CD4-positive, alpha-beta T cell treated with Interleukin-17A for 1 hour (primary cell): ENCODE measurements at places on chromosomes 5 and 9.
A peak's percentile ranks its signal among the peaks of the same experiment; 100 is the strongest.

DNA sequence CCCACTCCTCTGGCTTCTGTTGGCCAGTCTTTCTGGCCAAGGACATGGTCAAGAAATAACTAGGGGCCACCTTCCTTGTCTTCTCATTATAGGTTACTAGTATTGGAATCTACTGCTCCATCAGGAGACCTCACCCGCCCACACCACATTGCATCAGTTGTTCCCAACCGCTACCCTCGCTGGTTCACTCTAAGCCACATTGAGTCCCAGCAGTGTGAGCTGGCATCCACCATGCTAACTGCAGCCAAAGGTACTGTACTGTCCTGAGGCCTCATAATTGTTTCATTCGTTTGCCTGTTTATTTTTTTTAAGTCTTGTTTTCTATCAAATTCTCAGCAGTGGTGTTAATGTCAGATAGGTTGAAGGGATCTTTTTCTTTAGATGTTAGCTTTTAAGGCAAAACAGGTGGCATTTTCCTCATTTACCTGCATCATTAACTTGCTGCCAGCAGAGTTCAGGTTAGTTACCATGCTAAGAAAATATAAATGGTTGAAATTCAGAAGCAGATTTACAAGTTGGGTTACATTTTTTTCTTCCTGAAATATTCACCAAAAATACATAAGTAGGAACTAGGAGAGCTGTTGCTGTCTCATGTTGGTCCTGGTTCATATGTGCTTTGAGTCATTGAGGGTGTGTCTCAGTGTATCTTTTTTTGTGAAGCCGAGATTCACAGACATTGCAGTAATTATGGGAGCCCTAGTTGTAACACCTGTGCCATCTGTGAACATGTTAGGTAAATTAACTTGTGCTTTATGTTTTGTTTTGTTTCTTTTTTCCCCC, 206.9 kb downstream of the ZSWIM6 start:
- no peak for DNase-seq

DNA sequence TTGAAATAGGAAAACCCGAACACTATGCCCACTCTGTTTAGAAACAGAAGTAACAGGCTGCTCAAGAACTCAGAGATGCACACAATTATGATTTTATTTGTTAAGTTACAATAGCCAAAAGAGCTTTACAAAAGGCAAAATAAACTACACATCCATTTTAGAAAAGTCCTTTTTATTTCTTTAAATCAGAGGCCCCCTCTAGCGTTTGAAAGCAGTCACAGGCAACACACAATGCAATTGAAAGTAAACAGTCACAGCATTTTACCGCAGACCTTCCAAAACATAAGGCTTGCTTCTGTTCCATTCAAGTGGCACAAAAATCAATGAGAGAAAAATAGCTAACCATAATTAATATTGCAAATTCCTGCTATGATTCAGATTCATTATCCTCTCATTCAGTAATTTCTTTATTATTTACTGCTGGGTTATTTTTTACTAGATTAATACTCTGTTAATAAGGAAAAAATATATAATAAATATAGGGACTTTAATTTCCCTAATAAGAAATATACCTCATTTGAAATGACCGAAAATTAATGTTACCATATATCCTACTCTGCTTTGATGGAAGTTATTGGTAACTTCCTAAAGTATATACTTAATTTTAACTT, 78.3 kb downstream of the CEP120 start:
- DNase-seq = peak; percentile 3

DNA sequence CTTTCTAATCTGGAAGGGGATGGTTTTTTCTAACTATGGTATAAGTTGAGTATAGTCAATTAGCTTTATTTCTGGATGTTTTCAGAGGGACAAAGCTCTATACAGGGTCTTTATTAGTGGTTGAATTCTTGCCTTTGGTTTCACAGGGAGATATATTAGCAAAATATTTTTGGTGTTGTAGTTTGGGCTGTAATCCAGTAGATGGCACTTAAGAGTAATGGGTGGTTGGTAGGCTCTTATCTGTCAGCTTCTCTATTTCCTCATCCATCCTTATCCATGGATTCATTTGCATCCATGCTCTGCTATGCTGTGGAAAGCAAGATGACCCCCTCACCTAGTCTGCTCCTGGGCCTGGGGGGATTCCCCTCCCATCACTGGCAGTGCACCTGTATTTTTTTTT, 363.6 kb upstream of the CYLC2 start:
- no peak for DNase-seq

- no peak for DNase-seq
Observed at GRCh38 chr9:12162181-12162815, 530.9 kb upstream of the TYRP1 start.

DNA sequence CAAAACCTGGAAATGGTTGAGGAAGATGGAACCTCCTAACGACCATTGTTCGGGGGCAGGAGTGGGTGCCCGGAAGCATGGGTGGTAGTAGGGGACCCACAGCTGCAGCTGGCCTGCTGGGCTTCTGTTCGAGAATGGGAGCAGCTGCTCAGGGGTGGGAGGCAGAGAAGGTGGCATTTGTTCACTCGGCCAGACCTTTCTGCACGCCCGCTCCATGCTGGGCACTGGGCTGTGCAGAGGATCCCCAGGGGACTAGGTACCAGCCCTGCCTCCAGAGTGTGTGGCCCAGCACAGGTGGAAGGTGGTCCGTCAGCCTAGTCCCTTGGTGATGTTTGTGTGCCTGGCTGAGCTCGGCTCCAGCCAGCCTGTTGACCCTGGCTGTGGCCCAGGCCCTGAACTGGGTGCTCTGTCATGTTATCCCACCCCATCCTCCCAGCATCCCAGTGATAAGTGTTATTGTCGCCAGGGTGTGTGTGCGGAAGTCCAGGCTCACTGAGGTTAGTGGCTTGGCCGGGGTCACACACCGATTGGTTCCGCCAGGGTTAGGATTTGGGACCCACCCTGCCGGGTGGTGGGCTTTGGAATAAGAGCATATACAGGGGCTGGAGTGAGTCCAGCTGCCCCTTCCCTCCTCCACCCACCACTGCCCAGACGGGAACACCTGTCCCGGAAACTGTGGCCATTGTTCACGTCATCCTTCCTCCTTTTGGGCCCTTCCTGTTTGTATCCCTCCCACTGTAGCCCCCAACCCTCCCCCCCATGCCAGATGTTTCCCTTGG, 4.8 kb downstream of the N4BP3 start:
- no peak for DNase-seq

GRCh38 chr5:173736374-173736773, 119.9 kb upstream of the BOD1 start:
- no peak for DNase-seq

GRCh38 chr9:123713282-123713681, 216.6 kb downstream of the DENND1A start:
- DNase-seq = no peak

DNA sequence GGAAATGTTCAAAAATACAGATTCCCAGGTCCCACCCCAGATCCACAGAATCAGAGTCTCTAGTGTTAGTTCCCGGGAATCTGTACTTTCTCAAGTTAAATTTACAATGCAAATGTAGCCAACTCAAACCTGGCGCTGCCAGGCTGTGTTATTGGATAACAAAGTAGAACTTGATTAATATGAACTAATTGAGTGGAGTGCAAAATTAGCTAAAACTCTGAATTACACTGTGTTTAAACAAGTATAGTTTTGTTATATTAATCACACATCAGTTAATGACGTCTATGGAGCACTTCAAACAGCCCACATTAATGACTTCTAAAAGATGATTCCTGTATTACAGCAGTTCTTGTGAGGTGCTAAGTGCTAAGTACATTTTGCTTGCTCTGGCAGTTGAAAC, 32.4 kb upstream of the CYFIP2 start:
- peak; percentile 72 for DNase-seq

DNA sequence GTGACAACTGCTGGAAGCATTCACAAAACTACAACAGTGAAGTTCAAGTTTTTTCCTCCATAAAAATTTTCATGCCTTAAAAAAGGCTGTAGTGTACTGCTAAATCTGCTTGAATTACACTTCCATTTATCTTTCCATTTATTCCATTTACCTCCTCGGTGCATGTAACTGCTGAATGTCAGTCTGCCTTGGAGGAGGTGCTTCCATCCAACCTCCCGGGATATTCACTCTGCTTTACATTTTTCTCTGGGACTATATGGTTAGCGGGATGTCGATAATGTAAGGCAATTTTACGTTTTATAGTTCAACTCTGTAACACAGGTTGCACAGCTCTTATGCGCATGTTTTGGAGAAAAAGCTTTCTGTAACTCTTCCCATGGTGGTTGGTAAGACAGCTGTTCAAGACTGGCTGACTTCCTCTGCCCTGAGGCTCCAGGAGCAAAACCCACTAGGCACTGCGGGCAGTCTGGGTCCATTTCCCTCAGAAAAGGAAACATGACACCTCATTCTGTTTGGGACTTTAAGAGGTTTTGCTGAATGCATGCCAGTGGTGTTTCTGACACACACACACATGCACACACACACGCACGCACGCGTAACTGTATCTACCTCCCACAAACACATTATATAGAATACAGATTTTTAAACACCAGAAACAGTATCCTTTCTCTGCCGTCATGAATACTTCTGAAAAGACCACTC, 66.1 kb downstream of the SPTLC1 start:
- no peak for DNase-seq

DNA sequence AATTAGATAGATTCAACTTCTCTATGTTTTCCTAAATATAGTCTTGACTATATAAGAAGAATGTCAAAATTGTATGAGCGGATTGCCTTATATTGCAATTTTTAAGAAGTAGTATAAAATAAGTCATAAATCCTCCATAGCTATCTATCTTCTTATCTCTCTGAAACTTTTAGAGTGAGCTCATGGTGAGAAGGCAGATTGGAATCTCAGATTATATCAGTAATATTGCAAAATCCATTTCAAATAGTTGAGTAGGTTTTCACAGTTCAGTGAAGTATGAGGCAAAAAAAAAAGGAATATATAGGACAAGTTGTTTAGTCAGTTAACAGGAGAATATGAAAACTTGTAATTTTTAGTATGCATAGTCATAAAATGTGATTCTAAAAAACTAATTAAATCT, 156.4 kb downstream of the FAM174A start:
- no peak for DNase-seq

DNA sequence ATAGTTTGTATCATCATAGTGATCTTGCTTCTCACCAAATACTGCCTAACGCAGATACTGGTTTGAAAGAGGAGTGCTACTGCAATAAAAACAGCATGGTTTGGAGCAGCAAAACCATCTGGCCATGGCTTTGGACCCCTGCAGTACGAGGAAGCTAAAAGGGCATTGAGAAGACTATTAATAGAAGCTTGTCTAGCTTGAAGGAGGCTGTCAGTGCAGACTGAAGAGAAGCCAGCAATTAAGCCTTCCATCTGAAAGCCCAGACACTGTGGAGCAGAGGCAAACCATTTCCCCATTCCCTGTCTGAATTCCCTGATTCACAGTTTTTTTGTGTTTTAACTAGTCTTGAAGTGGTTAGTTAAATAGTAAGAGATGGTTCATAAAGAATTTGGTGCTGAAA, 281.6 kb downstream of the PTPRD start:
- DNase-seq = no peak

DNA sequence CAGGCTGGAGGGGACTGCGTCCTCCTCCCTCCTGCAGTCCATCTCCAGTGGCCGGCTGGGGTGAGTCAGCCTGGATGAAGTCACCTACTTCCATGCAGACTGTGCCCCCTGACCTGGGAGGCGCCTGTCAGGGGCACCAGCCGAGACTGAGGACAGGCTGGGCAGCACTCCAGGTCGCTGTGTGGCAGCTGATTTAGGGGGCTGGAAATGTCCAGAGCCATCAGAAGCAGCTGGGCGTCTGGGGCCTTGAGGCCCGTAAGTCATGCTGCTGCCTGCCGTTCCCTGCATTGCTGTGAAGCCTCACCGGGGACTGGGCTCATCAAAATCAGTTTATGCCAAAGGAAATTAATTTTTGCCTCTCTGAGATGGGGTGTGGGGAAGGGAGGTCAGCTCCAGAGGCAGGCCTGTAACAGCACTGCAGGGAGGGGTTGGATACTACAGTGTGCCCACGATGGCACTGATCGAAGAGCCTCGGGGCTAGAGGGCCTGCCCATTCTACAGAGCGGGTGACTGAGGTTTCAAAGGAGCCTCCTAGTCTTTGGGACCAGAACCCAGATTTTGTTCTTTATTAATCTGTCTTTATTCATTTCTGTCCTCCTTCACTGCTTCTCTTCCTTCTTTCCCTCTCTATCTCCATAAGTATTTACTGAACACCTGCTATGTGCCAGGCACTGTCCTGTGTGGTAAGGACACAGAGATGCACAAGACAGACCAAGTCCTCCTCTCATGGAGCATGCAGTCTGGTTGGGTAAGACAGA, 70.4 kb upstream of the PSD2 start:
- DNase-seq = no peak

GRCh38 chr5:172063463-172064235, 57.2 kb upstream of the FBXW11 start:
- DNase-seq = no peak
